KG1 (cell line): ENCODE measurements at places on chromosomes 2 and 18.

DNA sequence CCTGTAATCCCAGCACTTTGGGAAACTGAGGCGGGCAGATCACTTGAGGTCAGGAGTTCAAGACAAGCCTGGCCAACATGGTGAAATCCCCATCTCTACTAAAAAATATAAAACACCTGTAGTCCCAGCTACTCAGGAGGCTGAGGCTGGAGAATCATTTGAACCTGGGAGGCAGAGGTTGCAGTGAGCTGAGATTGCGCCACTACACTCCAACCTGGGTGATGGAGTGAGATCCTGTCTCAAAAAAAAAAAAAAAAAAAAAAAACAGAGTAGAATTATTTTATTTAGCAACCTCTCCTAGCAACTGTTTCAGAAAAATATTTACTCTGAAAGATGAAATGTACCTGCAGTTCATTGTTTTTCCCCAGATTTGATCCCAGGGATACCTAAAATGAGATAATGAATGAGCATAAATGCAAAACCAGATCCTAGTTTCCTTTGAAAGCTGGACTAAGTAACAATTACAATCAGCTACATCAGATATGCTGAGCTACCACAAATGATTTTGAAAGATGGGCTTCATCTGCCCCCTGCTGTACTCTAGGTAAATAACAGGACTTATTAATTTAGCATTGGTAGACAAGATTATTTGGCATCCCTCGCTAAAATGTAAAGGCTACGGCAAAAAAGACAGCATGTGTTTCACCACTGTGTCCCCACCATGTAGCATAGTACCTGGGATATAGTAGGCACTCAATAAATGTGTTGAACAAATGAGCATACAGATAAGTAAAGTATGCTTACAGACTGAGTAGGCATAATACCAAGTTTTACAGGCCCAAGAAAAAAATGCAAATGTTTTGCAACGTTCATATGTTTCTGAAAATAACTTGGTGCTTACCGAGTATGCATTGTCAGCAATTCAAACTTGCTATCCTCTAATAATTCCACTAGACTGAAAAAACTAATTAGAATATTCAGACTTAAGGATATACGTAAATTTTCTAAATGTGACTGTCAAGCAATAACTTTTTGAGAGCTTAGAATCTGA is 102.5 kb downstream of the ATL2 start:
- DNase-seq = peak; percentile 25

- no peak for DNase-seq
These were observed 262.8 kb upstream of the PARD3B start for GRCh38 chr2:204282525-204282924.

- DNase-seq = no peak
These were observed 204.5 kb downstream of the ZFP36L2 start for GRCh38 chr2:43021791-43022509.

- no peak for DNase-seq
These were observed 7.0 kb downstream of the ASIC4 start for GRCh38 chr2:219521066-219521880.

GRCh38 chr2:98465456-98466226 is 21.0 kb downstream of the INPP4A start:
- DNase-seq = peak; percentile 74

DNA sequence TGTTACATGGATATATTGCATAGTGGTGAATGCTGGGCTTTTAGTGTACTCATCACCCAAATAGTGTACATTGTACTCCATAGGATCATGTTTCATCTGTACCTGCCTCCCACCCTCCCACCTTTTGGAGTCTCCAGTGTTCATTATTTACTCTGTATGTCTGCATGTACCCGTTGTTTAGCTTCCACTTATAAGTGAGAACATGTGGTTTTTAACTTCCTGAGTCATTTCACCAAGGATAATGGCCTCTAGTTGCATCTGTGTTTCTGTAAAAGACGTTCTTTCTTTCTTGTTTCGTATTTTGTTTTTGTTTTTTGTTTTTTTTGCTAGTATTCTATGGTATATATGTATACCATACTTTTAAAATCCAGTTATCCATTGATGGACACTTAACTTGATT is 107.5 kb downstream of the MSTN start:
- no peak for DNase-seq

- peak; percentile 71 for DNase-seq
These were observed at the start of gene TTL for GRCh38 chr2:112481528-112482233. Gene TTL, plus strand, starts transcription at chr2:112482156. Its CDS starts 189 bp downstream, at chr2:112482345.
